ENCODE measurements at places on chromosomes 13 and 19.

GRCh38 chr19:5801796-5802619, 2.9 kb upstream of the NRTN start:
- DNase-seq: no peak

GRCh38 chr13:65892859-65893258, 1337.3 kb downstream of the PCDH9 start:
- peak; percentile 37 for DNase-seq

- DNase-seq: peak; percentile 30
Measured at GRCh38 chr13:97726664-97727280, 226.7 kb upstream of the IPO5 start.

- DNase-seq: peak; percentile 63
Measured at GRCh38 chr13:42594481-42595252, 20.7 kb downstream of the TNFSF11 start.

GRCh38 chr19:6048348-6048747, 62.0 kb downstream of the RFX2 start:
- no peak for DNase-seq

Measured in bronchial epithelial cell (primary cell).